ENCODE measurements at places on chromosomes 6 and 20.

DNA sequence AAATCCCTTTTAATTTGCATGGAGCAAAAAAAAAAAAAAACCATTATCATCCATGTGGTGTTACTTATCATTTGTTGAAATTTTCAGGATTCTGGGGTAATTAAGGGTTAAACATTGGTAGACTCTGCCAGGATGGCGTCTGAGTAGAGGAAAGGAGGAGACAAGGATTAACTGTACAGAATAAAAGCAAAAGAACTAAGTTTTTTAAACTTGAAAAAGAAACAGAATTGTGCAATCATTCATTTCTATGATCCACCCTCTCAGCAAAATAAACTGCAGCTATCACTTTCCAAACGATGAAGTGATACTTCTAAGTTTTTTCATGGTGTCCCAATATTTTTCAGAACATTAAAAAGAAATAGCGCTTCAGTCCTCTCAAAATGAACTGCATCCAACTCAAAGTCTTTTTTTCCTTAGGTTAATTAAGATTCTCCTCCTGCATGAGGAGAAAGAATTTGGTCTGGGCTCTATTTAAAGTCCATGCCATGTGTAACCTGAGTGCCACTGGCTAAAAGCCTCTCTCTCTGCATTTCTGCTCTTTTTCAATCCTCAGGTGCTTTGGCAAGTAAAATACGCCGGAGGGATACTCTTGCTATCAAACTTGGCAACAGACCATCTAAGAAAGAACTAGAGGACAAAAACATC is 69.5 kb upstream of the LTV1 start:
- DNase-seq = no peak

DNA sequence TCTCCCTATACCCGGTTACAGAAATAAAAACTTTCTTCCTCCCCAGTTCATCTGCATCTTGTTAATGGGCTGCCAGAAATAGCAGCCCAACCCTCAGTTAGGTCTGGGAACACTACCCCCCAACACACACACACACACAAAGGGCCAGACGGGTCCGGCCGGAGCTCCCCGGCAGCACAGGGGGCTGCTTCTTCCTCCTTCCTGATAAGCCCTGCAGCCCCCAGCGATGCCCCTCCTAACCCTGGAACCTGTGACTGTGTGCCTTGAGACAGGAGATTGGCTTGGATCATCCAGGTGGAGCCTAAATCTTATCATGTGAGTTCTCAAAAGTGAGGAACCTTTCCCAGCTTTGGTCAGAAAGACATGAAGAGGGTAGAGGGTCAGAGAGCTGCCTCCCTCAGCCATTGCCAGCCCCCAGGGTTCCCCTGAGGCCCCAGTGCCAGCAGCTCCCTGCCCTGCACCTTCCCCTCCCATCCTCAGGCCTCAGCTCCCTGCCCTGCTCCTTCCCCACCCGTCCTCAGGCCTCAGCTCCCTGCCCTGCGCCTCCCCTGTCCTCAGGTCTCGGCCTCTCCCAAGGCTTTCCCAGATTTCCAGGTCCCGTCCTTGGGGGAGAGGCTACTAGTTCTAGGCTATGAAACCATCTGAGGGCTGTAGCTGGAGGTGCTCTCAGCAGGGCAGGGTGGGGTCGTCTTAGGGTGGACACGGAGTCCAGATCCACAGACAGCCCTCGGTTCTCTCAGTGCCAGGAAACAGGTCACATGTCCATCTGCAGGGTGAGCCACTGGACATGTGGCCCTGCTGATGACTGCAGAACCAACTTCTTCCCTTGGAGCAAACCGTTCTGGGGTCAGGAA is 34.5 kb upstream of the CST7 start:
- no peak for DNase-seq

DNA sequence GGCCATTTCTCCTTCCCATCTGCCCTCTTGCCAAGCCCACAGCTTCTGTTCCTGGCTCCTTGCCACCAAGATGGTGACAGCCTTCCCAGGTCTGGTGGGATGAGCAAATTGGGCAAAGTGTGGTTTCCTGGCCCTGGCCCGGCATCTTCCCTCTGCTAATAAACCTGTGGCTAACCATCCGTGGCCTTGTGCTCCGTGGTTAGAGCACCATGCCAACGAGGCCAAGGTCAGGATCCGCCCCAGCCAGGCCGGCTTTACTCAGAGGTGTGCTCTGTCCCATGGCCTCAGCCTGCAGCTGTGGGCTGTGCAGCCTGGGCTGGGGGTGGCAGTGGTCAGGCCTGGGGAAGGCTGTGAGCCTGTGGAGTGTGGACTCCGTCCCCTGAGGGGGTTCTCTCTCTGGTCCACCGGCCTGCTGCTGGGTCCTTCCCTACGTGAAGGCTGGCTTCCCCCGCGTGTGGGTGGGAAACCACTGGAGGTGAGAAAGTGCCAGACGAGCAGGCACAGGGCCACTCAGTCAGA is 117.4 kb downstream of the VEGFA start:
- no peak for DNase-seq

DNA sequence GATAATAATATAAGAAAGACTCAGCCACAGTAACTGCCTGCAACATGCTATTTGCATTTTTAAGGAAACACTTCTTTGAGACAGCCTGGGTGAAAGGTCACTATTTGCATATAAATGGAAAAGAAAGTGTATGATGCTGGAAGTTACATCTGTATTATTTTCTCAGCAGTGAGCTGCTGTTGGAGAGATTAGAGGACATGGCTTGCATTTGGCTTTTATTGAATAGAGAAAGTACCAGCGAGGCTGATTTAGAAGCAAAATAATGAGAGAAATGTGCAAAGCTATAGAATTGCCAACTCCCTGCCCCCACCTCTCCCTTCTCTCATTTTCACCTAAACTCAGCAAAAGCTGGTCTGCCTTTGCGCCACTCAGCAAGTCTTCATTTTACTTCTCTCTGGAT is 12.7 kb downstream of the MYT1 start:
- DNase-seq = no peak

DNA sequence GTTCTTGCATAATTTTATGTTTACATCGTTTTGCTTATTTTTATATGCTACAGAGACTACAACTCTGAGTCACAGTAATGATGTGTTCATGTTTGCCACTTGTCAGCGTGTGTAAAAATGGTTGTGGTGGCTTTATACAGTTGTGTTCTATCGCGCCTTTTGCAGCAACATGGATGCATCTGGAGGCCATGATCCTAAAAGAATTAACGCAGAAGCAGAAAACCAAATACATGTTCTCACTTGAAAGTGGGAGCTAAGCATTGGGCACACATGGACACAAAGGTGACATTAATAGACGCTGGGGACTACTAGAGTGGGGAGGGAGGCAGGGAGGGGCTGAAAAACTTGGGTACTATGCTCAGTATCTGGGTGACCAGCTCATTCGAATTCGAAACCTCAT is 996 bp upstream of the SEC23B start:
- no peak for DNase-seq

DNA sequence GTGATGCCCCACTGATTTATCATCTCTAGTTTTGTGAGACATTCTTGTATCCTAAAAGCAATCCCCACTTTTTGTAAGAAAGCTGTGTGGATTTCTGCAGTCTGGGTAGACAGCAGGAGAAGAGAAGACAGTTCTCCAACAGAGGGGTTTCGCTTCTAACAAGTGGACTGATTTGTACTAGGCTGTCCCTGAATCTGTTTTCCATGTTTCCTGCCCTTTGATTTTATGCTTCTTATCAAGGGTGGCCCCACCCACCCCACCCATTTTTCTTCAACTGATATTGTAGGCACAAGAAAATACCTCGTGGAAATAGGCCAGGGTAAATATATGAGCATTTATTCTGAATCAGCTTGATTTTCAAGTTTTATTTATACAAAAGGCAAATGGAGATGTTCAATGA is 25.7 kb upstream of the JAG1 start:
- no peak for DNase-seq

DNA sequence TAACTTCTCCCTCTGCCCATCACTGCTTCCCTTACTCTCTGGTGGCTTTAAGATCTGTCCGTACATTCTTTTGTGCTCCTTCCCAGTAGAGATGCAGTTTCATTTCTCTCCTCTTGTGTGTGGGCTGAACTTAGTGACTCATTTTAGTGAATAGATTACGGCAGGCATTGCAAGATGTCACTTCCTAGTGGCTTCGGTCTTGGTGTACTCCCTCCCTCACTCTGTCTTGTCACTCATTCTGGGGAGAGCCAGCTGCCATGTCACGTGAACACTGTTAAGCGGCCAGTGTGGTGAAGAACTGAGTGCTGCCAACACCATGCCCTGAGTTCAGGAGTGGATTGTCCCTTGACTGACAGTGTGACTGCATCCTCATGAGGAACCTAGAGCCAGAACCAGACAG is 115.9 kb downstream of the OTOR start:
- DNase-seq = no peak

GRCh38 chr6:166583230-166583965 is 3.1 kb downstream of the RAMACL start:
- DNase-seq = no peak

DNA sequence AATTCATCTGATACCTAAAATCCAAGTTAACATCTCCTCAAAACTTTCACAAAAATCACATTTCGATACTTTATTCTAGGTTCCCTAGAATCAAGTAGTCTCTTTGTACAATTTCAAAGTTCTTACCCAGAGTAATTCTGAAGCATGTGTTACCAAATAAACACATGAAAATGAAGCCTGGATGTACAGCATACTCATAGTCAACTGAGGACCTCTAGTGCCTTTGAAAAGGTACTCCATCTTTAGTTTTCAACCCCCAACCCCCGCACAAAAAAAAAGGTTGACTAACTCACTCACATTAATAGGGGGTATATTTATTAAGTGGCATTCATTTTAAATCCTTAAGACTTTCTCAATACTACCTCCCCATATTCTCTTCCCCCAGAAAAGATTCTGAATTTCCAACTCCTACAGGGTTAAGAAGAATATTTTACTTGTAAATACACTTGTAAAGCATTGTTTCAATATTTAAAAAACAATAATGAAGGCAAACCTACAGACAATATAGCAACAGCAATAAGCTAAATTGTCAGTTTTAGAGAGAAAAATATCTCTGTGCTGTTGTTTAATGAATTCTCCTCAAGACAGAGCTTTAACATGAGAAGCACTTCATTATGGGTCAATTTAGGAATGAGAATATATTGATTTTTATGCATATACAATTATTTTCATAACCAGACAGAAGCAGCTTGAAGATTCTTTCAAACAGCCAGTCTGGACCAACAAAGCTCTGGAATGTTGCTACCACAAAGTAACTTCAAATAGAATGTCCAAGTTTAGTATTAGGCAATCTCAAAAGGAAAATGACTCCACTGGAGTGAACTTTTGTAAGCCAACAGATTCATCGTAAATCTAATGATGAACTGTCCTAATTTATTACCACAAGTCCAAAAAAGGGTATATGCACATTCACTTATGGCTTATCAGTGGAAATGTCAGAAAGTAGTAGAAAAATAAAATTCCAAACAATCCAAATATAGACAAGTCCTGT is 3.3 kb downstream of the PLN start:
- no peak for DNase-seq

DNA sequence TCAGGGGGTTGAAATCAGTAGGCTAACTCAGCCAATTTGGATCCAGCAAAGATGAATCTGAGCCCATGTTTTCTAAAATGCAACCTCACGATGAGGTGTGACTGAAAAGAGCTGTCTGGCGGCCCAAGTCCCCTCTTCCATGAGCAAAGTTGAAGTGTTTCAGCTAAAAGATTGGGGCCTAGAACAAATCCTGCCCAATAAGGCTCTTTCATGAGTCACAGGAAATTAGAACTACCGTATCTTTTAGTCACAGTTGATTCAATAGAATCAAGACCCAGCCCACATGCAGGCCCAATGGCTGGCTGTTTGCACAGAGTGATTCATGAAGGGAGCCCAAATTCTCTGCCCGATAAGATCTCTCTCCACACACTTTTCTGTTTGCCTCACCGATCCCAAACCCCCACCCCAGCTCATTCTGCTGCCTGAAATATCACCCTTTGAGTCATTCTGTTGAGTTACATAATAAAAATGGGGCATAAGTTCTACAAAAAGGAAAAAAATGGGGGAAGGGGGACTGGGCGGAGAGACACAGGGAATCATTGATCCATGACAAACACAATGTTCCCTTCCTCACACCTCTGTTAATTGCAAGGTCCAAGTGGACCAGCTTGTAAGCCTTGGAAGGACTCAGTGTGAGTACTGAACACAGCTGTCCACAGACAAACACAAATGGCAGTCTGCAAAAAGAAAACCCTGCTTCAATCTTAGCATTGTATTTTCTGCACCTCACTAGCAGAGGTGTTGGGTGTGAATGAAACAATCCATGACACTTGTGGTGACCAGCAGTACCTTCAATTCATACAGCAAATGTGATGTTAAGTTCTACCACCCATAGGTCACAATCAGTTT is 13.8 kb downstream of the FOXQ1 start:
- no peak for DNase-seq

- DNase-seq = no peak
Measured at GRCh38 chr6:136063096-136063495, 187.0 kb downstream of the MTFR2 start.

DNA sequence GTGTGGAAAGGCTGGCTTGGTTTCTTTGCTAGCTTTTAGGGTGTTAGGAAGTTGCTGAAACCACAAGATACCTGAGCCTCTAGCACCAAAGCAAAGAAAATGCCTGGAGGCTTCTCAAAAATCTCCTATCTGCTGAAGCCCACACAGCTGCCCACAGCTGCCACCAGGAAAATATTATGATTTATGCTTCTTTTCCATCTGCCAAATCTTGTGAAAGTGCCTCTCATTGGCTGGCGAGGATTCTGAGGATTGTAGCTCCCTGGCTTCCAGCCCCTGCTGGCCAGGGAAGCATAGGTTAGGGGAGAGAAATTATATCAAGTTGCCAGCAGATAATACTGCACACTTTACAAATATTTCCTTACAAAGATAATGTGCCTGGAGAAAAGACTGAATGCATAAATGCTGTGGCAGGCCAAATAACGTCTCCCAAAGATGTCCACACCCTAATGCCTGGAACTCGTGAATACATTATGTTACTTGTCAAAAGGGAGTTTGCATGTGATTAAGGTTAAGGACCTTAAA is 98.4 kb downstream of the MRPL14 start:
- no peak for DNase-seq

- no peak for DNase-seq
Measured at GRCh38 chr6:17606606-17607005, 6.5 kb downstream of the FAM8A1 start.

DNA sequence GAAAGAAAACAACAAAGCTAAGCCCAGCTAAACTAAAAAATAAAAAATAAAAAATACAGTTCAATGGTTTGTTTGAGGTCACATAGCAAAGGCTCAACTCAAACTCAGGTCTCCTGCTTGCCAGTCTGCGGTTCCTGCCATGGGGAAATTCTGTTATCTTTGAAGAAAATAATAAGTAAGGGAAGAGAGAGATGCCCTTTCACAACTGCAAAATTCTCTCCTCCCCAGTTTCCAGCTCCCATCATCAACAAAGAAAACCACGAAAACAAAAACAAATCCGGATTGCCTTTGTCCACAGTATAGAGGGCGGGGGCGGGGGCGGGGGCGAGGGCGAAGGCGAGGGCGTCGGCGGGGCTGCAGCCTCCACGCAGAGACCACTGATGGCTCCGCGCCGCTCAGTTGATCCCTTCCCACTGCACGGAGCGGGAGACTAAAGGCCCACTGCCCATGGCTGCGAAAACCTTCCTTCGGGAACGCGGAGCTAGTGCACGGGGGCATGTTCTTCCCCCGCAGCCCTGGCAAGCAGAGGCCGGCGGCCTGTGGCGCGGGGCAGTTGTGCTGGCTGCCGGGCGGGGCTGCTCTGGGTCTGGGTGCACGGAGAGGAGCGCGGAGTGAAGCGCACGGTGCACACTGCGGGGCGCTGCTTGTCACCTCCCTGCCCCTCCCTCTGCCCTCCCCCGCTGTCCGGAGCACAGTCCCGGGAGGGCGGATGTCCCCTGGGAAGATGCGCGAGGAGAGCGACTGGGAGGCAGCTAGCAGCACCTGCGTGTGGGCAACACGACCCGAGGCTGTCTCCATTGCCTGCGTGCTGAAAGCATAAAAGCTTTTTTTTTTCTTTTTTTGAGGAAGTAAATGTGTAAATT is 54.1 kb upstream of the TPD52L1 start:
- no peak for DNase-seq
